ENCODE measurements at places on chromosomes 4 and X. TPM values are rescaled to one million over a fixed set of nuclear protein-coding genes. Genes with fewer than 3 reads are reported as not detected.

RRH gene
- total RNA-seq, result 0.21 TPM

GRCh38 chr4:186472948-186473347, 82.4 kb downstream of the MTNR1A start:
- H3K27ac ChIP-seq, result no peak overlapping the region
- H3K36me3 ChIP-seq, result no peaks in the 10 kb centered on the region
- H3K27me3 ChIP-seq, result no peaks in the 10 kb centered on the region
- no peak for DNase-seq
- no peak overlapping the region for H3K4me3 ChIP-seq

DNA sequence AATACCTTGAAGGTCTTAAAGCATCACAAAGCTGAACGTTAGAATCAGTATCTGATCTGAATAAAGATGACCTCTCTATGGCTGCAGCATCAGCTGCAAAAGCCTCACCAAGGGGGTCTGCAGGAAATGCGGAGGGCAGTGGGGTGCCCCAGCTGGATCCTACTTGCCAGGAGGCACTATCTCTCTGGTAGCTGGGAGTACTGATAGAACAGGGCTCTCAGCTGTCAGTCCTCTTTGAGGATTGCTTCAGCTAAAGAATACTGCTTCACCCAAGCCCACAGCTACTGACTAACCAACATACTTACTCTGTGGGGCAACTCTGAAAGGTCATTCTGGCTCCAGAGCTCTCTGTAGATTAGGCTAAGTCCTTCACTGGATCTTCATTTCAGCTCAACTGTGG, 112.5 kb upstream of the ZFP42 start:
- DNase-seq, result no peak
- H3K4me1 ChIP-seq, result no peaks in the 10 kb centered on the region
- H3K27me3 ChIP-seq, result no peaks in the 10 kb centered on the region
- H3K4me3 ChIP-seq, result no peak overlapping the region

RHOXF1 gene
- total RNA-seq, result not detected

GABRE gene
- total RNA-seq, result 44.5 TPM

- no peaks in the 10 kb centered on the region for H3K27me3 ChIP-seq
- H3K4me1 ChIP-seq, result peaks cover 9% of the 10 kb centered on the region
- peaks cover 18% of the 10 kb centered on the region for H3K36me3 ChIP-seq
- no peak for DNase-seq
These were observed 42.5 kb downstream of the ADD1 start for GRCh38 chr4:2886161-2886560.

GRCh38 chrX:138856881-138857604, 145.5 kb upstream of the FGF13 start:
- peaks cover 2% of the 10 kb centered on the region for H3K4me1 ChIP-seq
- no peaks in the 10 kb centered on the region for H3K36me3 ChIP-seq

DNA sequence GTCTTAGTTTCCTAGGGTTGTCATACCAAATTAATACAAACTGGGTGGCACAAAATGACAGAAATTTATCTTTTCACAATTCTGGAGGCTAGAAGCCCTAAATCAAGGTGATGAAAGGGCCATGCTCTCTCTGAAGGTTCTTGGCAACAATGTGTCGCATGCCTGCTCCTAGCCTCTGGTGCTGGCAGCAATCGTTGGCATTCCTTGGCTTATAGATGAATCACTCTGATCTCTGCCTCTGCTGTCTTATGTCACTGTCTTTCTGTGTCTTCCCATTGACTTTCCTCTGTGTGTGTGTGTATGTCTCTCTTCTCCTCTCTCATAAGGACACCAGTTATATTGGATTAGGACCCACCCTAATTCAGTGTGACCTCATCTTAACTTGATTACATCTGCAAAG, 15.9 kb upstream of the INTU start:
- peaks cover 1% of the 10 kb centered on the region for H3K27me3 ChIP-seq
- no peaks in the 10 kb centered on the region for H3K4me1 ChIP-seq
- H3K36me3 ChIP-seq, result no peaks in the 10 kb centered on the region
- H3K4me3 ChIP-seq, result no peak overlapping the region
- H3K27ac ChIP-seq, result no peak overlapping the region

Data from lung (tissue), 17 donors.